ENCODE measurements at places on chromosomes 6 and 20.

DNA sequence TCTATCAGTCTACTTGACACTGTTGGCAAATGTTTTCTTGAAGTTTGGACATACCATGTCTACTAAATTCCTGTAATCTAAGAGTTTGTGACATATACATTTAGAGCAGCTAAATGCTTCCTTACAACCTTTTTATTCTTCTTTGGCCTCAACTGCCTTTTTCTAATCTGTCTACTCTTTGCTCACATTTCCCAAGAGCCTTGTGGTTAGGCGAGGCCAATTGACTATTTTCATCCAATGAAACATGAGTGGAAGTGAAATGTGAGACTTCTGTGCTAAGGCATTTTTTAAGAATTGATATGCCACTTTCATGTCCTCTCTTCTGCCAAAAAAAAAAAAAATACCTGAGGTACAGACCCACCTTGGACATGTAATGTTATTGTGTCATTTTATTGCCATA, 158.2 kb upstream of the MCHR2 start:
- no peak for DNase-seq

GRCh38 chr6:33751771-33752645, 5.3 kb upstream of the IP6K3 start:
- DNase-seq, result no peak

DNA sequence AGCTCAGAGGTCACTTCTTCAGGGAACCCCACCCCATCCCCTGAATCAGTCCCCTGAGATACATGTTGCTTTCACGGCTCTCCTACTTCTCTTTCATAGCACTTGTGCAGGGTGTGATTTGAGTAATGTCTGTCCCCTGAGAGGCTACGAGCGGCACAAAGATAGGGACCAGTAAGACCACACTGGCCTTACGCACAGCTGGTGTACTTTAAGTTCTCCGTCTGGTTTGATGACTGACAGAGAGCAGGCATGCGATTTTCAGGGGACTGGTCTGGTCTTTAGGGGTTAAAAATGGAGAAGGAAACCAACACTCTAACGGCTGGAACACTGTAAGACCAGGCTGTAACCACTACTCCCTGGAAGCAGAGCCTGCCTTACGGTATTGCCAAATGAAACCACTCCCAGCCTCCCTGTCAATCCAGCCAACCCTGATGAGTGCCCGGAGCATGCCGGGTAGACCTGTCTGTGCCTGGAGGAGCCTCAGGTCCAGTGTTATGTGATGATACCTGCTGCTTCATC, 47.1 kb downstream of the ELMO2 start:
- no peak for DNase-seq

- DNase-seq, result no peak
Observed at GRCh38 chr20:54476169-54477009, 996 bp downstream of the DOK5 start.

DNA sequence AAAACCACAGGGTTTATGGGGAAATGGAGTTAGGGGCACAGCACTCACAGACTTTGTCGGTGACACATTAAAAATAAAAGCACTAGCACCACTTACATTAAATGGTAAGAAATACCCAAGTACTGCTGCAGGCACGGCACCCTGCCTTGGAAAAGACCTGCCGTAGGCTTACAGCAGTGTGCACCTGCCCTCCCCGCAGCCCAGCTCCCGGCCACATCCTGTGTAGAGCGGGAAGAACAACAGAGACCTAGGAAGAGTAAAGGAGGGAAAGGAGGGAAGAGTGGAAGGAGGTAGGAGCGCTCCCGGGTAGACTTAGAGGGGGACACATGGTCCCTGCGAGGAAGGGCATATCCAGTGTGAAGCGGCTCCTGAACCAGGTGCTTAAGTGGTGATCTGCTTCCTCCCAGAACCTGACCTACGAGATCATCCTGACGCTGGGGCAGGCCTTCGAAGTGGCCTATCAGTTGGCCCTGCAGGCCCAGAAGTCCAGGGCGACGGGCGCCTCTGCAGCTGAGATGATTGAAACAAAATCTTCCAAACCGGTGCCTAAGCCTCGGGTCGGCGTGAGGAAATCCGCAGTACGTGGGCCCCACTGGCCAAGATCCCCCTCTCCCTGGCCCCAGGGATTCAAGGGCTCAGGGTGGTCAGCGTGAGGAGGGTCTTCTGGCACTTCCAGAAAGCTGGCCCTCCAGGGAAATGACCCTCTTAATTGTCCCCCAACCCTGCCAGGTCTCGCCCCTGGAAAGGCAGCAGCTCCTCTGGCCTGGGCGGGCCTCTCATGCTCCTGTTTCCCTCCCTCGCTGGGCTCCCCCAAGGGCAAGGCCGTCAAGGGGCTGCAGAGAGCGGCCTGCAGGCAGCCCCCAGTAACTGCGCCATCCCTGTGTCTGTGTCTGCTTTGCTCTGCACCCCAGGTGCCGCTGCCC, 55.5 kb downstream of the TCP11 start:
- no peak for DNase-seq

GRCh38 chr6:46473881-46474280, 17.4 kb downstream of the RCAN2 start:
- DNase-seq, result no peak

- no peak for DNase-seq
Observed at GRCh38 chr6:138485586-138486248, 13.6 kb downstream of the NHSL1 start.

DNA sequence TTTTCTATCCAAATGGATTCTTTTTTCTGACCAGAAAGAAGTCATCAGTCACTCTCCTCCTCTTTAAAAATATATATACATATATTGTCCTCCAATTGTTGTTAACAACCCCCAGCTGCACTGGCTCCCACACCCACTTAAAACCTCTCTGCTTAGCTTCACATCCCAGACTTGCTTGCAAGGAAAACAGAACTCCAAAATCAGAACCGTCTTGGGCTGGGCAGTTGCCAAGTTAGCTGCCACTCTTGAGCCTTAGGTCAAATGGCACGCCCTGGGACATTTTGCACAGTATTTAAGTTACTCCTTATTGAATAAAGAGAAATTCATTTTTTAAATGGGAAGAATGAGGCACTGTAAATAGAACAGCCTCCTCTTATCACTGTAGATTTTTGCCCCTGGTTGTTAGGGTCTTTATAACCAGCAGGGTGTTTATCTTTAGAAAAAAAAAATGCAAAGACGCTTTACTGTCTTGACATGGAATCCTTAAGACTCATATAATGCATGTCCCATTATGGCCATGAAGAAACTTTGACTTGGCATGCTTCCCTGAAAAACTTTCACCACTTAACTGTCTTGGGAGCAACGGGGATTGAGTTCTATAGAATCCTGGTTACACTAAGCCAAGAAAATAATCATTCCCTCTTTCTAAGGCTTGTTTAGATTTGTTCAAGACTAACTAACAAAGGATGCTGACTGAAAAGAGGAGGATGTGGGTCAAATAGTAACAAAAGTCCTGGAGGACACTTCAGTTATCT, 204.5 kb downstream of the ISM1 start:
- no peak for DNase-seq

DNA sequence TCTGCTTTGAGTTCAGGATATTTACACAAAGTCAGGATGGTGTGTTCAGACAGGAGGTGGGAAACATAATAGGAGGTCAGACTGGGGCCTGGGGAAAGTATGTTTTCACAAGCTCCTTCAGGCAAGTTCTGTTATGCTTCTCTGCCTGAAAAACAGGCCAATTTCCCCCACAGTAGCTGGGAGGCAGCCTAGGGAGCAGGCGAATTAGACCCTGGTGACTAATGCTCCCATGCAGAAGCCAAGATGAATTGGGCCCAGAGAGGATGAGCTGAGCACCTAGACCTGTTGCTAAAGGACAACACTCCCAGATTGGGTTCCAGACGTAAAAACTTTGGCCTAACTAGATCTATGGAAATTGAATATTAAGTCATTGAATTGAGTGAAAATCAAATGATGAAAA, 142.2 kb upstream of the MAP3K7 start:
- no peak for DNase-seq

DNA sequence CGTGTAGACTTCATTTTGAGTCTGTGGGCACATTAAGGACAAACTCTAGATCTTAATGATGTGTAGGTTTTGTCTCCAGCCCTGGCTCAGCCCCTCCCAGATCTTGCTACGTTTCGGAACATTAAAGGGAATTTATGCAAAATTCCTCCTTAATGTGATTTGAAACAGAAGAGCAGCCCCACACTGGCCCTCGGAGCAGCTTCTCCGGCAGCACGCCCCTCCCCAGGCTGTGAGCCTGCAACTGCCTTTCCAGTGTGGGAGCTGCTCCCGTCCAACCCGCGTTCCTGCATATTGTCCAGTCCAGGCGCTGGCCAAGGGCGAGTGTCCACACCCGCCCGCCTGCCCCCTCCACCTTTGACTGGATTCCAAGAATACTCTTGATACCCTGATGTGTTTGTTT, 257.2 kb downstream of the TAF4 start:
- no peak for DNase-seq

- DNase-seq, result no peak
Observed at GRCh38 chr6:114284281-114284680, 58.5 kb downstream of the HS3ST5 start.

DNA sequence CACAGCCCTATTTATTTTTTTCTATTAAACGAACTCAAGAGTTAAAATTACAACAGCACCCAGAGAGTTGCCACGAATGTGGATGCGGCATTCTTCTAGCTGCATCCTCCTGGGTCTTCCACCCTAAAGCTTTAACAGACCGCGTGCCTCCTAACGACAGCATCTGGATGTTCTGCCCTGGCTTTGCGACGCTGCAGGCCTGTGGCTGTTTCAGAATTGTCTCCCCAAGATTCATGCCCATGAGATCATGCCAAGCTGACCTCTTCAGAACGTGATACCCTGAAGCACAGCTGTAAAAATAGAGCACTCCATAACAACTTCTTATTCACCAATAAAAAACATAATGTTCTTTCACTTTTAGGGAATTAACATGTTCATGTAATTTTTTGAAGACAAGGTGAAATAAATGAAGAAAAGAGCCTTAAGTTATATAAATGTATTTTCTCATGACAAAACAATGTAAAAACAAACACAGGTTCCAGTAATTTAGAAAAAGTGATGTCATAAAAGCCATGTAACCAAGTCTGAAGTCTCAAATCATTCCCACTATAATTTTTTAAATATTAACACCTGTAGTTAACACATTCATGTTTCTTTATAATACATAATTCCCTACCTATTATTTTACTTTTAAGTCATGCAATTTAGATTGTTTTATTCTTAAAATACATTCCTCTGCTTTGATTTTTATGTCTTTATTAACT, 26.5 kb downstream of the HIVEP2 start:
- DNase-seq, result no peak

DNA sequence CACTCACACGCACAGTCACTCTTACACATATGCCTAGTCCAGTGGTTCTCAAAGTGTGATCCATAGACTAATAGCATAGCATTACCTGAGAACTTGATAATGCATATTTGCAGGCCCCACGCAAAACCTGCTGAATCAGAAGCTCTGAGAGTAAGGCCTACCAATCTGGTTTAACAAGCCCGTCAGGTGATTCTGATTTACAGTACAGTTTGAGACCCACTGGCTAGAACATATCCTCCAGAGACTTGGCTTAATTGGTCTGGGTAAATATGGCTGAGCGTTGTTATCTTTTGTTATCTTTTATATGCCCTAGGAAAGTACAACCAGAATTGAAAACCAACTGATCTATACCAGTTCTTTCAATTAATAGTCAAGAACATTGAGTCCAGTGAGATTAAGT, 9.6 kb downstream of the TSPYL4 start:
- DNase-seq, result no peak

- no peak for DNase-seq
Observed at GRCh38 chr6:169913096-169913638, 161.7 kb downstream of the ERMARD start.

GRCh38 chr6:163579111-163579879, 164.8 kb downstream of the QKI start:
- no peak for DNase-seq

DNA sequence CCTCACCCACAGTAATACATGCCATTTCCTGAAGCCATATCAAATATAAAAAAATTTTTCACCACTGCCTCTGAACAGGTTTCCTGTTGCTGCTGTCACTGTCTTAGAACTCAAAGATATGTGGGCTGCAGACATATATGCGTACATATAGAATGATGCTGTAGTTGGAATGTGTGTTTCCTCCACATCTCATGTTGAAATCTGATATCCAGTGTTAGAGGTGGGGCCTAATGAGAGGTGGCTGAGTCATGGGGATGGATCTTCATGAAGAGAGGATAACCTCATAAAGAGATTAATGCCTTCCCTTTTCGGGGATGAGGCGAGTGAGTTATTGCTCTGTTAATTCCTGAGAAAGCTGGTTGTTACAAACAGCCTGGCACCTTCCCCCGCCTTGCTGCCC, 7.7 kb upstream of the SCP2D1 start:
- DNase-seq, result no peak

DNA sequence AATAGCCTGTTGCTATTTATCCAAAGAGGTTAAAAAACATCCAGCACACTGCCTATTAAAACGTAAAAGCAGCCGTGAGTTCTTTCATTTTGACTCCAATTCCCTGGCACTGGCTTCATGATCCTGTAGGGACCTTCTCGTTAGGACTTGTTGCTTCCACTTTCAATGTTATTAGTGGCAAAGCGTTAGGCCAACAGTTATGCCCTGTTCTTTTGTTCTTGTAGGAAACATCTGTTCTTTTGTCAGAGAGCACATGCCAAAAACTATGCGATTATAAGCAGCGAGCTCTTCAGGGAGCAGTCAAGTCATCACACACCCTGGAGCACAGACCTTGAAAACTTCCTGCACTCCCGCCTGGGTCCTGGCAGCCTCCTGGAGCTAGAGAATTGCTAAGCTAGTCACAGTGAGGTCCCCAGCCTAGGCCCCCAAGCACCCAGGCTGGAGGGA, 609.5 kb upstream of the ARID1B start:
- DNase-seq, result no peak

DNA sequence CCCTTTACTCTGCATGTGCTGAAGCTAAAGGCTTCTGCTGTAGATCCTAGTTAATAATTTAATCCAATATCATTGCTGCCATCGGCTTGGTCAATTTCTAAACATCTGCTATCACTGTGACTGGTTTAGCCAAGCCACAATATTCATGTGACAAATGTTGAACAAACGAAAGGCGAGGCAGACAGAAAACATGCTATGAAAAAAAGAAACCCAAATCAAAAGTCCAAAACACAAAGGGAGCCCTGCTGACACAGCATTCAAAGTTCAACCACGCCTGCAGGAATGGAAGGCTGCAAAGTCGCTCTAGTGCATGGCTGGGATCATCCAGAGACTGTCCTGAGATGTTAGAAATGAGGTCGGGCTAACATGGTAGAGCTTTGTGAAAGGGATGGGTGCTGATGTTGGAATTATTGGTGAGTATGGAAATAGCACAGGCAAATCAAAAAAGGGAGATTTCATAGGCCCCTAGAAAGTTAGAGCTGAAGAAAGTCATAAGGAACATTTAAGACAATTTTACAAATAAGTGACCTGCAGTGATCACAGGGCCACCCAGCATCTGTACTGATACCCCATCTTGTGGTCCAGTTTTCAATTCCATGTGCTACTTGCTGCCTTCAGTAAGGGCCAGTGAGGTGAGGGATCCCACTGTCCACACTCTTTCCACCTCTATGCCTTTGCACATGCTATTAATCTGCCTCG, 8.8 kb upstream of the NHSL1 start:
- DNase-seq, result no peak
